ENCODE measurements at places on chromosomes 16 and 17. TPM values are rescaled to one million over a fixed set of nuclear protein-coding genes. Genes with fewer than 3 reads are reported as not detected.

- H3K4me3 ChIP-seq: no peak overlapping the region
- no peaks in the 10 kb centered on the region for H3K36me3 ChIP-seq
- DNase-seq: no peak
- H3K4me1 ChIP-seq: peaks cover 23% of the 10 kb centered on the region
- H3K27me3 ChIP-seq: no peaks in the 10 kb centered on the region
These were observed 67.5 kb downstream of the CYTH1 start for GRCh38 chr17:78714534-78714933.

DNA sequence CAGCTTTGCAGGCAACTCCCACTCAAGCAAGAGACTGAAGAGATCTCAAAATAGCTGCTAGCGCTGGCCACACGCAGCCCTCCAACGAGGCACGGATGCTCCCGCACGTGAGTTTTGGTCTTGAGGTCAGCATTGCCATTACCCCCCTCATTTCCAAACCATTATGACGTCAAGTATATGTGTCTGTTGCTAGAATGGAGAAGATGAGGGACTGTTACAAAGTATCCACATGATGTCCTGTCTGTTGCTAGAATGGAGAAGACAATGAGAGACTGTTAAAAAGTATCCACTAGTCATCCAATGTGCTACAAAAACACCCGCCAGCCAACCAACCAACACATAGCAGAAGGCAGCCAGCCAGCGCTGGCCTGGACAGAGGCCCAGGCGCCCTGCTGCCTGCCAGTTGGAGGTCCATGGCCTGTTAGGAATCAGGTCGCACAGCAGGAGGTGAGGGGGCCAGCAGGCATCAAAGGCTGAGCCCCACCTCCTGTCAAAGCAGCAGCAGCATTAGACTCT lies 24.8 kb downstream of the KLHDC4 start:
- H3K4me3 ChIP-seq: no peak overlapping the region
- no peaks in the 10 kb centered on the region for H3K27me3 ChIP-seq
- peak; percentile 87 for DNase-seq
- H3K4me1 ChIP-seq: no peaks in the 10 kb centered on the region

- no peaks in the 10 kb centered on the region for H3K27me3 ChIP-seq
- DNase-seq: no peak
- H3K27ac ChIP-seq: no peak overlapping the region
- H3K4me1 ChIP-seq: peaks cover 7% of the 10 kb centered on the region
These were observed 333 bp upstream of the PTX4 start for GRCh38 chr16:1489077-1489476.

DNA sequence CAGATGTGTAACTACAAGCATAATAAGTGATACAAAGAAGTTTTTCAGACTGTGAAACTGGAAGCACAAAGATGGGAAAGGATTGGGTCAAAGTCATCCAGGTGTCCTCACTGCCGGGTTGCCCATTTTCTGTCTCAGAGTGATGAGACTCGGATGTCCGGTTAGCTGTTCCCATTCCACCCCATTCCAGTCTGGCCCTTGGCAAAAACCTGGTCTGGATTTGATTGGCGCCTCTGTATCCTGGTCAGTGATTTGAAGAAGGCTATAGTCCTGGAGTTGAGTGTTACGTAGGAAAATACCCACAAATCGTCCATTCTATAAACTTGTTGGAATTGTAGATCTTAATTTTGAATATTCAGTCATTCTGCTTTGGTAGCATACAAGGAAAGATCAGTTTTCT lies 19.9 kb upstream of the PHKG2 start:
- H3K4me1 ChIP-seq: no peaks in the 10 kb centered on the region
- H3K4me3 ChIP-seq: no peak overlapping the region
- DNase-seq: peak; percentile 63
- peaks cover 83% of the 10 kb centered on the region for H3K36me3 ChIP-seq
- no peak overlapping the region for H3K27ac ChIP-seq
- no peaks in the 10 kb centered on the region for H3K27me3 ChIP-seq

DNA sequence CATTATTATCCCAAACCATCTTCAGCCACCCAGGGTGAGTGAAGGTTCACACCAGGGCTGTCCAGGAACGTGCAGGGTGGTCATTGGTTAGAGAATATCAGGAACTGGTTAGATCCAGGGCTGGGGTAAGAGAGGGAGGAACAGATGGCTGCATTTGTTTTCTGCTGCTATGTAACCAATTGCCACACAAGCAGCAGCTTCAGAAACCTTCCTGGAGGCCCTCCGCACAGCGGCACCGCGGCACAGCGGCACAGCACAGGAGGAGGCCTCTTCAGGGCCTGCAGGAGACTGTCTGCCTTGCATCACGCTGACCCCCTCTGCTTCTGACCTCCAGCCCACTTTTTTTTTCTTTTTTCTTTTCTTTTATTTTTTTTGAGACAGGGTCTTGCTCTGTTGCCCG lies 86.1 kb downstream of the KCNJ12 start:
- H3K27me3 ChIP-seq: peaks cover 42% of the 10 kb centered on the region
- peak; percentile 77 for DNase-seq
- H3K4me3 ChIP-seq: no peak overlapping the region
- no peak overlapping the region for H3K27ac ChIP-seq
- peaks cover 4% of the 10 kb centered on the region for H3K4me1 ChIP-seq
- no peaks in the 10 kb centered on the region for H3K36me3 ChIP-seq

DNA sequence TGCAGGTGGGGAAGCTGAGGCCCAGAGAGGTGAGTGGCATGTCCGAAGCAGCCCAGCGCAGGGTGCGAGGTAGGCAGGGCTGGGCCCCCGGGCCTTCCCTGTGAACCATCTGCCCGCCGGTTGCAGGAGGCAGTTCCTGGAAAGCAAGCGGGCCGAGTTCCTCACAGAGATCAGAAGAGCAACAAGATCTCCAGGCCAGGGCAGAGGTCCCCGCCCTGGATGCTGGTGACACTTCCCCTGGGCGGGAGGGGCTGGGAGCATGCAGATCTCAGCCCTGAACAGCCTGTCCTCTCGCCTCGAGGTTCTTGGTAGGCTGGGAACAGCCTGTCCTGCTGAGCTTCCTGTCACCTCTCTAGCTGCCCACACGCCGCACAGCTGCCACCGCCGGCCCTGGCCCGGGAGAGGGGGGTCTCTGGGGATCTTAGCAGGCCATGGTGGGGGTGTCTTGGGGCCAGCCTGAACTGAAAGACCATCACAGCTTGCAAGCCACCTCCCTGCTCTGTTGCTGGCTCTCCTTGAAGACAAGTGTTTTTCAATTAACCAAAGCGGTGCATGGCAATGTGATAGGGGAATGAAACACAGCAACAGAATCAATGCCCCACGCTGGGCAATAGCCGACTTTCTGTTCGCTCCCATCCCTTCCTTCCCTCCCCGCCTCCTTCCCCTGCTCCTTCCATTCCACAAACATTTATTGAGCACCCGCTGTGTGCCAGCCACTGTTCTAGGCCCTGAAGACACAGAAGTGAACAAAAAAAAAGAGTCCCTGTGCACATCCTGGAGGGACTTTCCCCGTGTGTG lies 31.7 kb downstream of the SOCS1 start:
- H3K27ac ChIP-seq: no peak overlapping the region
- H3K27me3 ChIP-seq: peaks cover 4% of the 10 kb centered on the region
- no peaks in the 10 kb centered on the region for H3K36me3 ChIP-seq
- no peaks in the 10 kb centered on the region for H3K4me1 ChIP-seq
- DNase-seq: no peak

- no peak overlapping the region for H3K4me3 ChIP-seq
- peaks cover 37% of the 10 kb centered on the region for H3K4me1 ChIP-seq
- peaks cover 32% of the 10 kb centered on the region for H3K36me3 ChIP-seq
- H3K27ac ChIP-seq: no peak overlapping the region
- DNase-seq: no peak
These were observed 44.9 kb downstream of the USP22 start for GRCh38 chr17:20997711-20998570.

Gene CDC6
- 8.3 TPM for total RNA-seq

Gene CBFA2T3
- total RNA-seq: not detected

Gene SLFN12L
- 0.88 TPM for total RNA-seq

Measured in osteoblast (primary cell).